ENCODE measurements at places on chromosomes 5 and 9.

GRCh38 chr5:82019342-82020138 lies 47.7 kb downstream of the ATG10 start:
- peak; percentile 89 for DNase-seq

DNA sequence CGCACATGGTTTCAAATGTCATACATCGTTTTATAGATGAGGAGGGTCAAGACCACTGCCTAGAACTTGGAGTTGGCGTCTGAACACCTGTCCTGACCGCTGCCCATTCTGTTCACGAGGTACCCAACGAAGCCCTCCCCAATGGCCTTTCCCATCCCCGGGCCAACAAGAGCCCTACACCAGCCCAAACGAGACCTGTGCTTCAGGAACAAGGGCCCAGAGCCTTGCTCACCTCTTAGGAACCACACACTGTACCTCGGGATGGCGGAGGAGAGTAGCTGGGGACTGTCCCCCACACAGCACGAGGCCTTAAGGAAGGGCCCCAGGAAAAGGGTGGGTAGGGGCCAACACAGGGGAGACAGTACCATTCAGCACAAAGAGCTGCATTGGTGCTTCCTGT lies 3.0 kb downstream of the SURF6 start:
- DNase-seq: no peak

- no peak for DNase-seq
Measured at GRCh38 chr9:36800455-36800854, 227.8 kb downstream of the MELK start.

GRCh38 chr9:111743275-111743674 lies 51.5 kb downstream of the SHOC1 start:
- no peak for DNase-seq

- DNase-seq: no peak
Measured at GRCh38 chr9:71928376-71928775, 16.9 kb downstream of the C9orf85 start.

- DNase-seq: no peak
Measured at GRCh38 chr5:178196281-178196812, 8.0 kb upstream of the HNRNPAB start.

DNA sequence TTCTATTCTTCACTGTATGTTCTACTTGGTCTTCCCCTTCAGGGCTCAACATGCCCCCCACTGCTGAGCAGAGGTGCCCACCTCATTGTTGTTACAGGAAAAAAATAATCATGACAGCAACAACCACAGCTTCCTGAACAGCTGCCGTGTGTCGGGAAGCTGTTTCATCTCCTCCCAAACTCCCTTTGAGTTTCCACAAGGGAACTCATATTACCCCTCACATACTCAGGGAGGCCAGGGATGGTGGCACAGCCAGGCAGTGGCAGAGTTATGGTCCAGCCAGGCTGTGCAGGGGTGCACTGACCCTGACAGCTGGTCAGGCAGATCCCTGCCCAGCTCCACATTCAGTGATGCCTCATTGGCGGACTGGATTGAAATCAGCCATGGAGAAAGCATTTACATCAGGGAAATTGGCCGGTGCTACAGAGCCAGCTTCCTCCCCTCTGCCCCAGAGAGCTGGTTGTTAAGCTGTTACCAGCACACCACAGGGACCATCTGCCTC lies 37.3 kb downstream of the SARDH start:
- no peak for DNase-seq

- DNase-seq: peak; percentile 11
Measured at GRCh38 chr9:69193685-69194032, 19.6 kb downstream of the TJP2 start.

DNA sequence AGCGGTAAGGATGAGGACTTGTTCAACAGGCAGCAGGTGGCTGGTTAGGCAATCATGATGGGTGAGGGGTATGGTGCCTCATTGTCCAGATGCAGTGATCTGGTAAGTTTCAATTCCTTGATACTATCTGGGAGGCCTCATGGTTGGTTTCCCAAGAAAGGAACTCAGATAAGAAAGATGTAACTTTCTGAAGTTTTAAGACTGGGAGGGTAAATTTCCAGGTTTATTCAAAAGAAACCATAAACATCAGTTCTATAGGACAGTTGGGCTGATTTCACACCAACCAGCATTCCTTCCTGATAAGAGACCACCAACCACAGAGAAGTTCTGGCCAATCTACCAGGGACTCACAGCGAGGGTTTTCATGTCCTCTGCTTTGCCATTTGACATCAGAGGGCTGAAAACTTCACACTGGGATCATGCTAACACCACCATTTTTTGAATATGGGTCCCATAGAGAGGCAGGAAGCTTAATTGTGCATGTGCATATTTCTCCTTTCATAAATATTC lies 773 bp upstream of the AGGF1 start:
- no peak for DNase-seq

DNA sequence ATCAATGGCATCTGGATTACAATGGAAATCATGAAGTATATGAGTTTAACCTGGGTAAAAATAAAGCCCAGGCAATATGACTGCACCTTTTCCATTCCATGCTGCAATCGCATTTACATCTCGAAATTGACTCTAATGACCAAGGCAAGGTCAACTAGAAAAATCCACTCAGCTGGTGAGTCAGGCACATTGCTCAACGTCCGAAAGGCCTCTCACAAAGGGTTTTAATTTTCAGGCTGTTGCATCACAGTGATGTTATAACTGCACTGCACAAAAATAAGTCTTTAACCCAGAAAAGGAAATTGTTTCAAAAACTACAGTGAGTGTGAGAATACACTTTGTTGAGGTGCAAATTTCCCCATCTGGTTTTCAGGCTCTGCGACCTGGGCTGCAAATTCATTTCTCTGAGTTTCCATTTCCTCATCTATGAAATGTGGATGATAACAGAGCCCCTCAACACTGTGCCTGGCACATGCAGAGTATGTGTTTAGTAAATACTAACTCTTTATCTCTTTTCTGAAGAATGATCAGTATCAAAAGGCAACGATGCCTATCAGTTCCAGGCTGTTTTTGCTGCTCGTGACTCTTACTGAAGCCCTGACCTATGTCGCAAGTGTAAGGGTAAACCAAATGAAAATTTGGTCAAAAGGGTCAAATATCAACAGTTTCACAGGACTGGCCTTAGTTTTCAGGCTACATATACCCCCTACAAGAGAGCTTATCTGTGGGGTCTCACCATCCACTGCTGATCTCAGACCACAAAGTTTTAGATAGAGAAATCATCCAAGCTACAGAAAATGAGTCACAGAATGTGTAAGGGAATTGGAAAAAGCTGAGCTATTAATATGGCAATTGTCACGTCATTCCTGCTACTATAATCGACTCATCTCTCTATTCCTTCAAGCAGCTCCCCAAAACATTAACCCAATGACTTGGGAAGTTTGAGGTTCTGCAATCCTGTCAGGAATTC lies 4.1 kb downstream of the NFIL3 start:
- no peak for DNase-seq

GRCh38 chr9:126508928-126509327 lies 104.8 kb upstream of the LMX1B start:
- no peak for DNase-seq

DNA sequence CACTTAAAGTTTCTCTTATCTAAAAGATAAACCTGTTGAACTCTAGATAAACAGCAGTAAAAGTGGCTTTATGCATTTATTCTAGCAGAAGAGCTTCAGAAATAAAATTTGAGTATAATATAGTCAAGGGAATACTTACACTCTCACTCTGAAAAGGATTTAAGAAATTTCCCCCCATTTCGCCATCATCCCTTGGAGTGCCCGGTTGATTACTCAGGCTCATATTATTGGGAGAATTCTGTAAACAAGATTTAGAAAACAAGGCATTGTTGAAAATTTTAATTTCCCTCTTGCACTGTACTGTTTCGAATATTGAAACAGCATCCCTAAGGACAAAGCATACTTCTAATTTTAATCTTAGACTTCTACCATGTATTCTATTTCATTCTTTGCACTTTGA lies 34.5 kb upstream of the ACOT12 start:
- DNase-seq: no peak

DNA sequence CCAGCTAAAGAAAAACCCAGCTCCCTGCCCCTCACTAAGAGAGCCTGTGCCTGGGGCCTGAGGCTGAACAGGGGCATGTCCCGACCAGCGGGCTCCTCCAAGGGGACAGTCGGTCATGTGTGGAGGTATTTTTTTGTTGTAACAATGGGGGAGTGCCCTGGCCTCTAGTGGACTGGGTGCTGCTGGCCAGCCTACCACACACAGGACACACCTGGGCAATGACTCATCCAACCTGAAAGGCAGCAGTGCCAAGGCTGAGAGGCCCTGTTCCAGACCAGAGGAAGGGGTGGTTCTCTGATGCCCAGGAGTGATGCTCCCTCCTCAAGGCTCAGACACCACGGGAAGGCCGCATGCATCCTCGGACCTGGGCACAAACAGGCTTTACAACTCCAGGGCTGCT lies 181.5 kb downstream of the OLFM1 start:
- DNase-seq: no peak

GRCh38 chr9:14158916-14159315 lies 155.0 kb downstream of the NFIB start:
- DNase-seq: no peak

- no peak for DNase-seq
Measured at GRCh38 chr5:29114331-29114768, 2076.0 kb upstream of the CDH9 start.

DNA sequence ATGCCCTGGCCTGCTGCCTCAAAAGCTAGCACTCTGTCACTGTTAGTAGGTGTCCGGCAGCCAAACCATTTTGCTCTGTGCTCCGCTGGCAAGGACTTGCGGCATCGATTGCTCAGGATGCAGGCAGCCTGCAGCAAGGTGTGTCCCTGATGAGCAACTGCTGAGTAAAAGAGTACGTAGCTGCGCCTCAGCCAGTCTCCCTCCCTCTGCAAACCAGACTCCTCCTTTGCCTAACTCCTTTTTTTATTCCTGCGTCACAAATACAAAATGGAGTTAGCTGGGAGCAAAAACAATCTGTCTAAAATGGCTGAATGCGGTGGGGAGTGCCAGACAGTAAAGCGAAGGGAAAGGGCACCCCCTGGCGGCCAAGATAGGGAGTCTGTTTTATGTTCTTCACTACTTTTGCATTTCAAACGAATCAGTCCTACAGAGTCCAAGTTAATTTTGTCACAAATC lies 61.1 kb downstream of the DIAPH1 start:
- DNase-seq: peak; percentile 97

GRCh38 chr5:168153876-168154270 lies 137.6 kb upstream of the WWC1 start:
- no peak for DNase-seq

- DNase-seq: no peak
Measured at GRCh38 chr9:108274971-108275370, 580.8 kb downstream of the ACTL7B start.

DNA sequence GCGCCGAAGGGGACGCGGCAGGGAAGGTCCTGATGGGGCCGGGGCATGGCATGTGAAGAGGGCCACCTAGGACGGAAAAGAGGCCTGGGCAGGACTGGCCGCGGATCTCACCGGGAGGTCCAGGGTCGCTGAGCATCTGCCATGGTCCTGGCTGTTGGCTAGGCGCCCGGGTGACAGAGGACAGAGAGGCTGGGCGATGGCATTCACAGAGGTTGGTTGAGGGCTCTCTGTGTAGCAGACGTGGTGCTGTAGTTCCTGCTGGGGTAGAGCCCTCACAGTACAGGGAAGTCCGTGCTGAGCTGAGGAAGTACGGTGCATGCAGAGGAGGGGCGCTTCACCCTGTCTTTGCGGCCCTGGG lies 427 bp downstream of the PCYOX1L start:
- DNase-seq: peak; percentile 51

GRCh38 chr9:26169708-26170107 lies 491.5 kb upstream of the TUSC1 start:
- no peak for DNase-seq

- DNase-seq: no peak
Measured at GRCh38 chr9:114301798-114302565, 20.9 kb upstream of the ORM1 start.

- DNase-seq: no peak
Measured at GRCh38 chr5:16784843-16785791, 151.0 kb downstream of the MYO10 start.

- no peak for DNase-seq
Measured at GRCh38 chr5:634191-634590, 22.1 kb downstream of the CEP72 start.

GRCh38 chr9:124214596-124215367 lies 43.0 kb upstream of the NEK6 start:
- DNase-seq: no peak

- DNase-seq: no peak
Measured at GRCh38 chr9:73270967-73271721, 119.5 kb downstream of the ANXA1 start.

GRCh38 chr5:132006331-132007120 lies 4.9 kb downstream of the ACSL6 start:
- no peak for DNase-seq

- DNase-seq: no peak
Measured at GRCh38 chr5:81754621-81755020, 3.7 kb upstream of the SSBP2 start.

DNA sequence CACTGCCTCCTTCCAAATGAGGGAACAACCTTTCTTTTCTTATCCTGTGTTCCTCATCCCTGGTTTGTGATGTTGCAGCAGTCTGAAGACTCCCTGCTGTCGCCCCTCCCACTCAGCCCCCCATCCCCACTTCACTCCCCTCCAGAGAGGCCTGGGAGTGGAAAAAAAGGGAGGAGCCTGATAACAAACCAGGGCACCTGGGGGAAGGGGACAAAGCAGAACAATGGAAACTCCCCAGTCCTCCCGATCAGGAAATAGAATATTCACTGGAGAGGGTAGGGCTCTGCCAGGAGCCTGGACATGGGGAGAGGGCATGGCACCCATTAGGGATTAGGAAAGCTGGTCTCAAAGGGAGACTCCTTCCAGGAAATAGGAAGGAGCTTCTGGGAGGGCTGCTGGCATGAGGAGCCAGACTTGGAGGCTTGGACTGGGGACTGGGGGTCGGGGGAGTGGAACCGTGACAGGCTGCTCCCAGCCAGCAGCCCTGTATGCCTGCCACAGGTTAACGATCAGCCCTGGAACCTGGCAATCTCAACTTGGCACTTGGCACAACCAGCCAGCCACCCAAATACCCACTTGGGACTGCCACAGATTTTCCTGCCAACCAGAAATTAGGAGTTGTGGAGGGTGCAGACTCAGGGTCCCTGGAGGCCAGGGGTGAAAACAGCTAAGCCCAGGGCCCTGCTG lies 20.0 kb downstream of the PCDH1 start:
- DNase-seq: peak; percentile 27

DNA sequence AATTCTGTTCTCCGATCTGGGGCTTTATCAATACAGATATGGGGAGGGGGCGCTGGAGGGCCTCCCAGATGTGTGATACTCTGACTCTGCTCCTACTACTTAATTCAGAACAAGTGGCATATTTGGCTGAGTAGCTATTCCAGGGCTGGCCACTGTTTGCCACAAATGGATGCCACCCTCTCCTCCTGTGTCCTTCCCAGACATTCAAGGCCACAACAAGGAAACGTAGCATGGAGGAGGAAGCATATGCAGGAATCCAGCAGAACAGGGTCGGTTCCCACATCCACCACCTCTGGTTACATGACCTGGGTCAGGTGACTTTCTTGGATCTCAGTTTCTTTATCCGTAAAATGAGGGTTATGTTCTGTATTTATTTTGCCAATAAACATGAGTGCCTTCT lies 131.0 kb downstream of the GOLPH3 start:
- DNase-seq: no peak
